Stimulated activated CD4-positive, alpha-beta T cell treated with anti-CD3 and anti-CD28 coated beads, Interleukin-4, amount 100 ng/mL, for 1 hour (primary cell): ENCODE measurements at places on chromosomes 2 and 18.

- no peak for DNase-seq
These were observed 211.8 kb downstream of the SMAD2 start for GRCh38 chr18:47718646-47719045.

GRCh38 chr2:190618030-190618429 is 30.9 kb upstream of the NAB1 start:
- no peak for DNase-seq

GRCh38 chr2:45859682-45860081 is 208.2 kb downstream of the PRKCE start:
- DNase-seq = no peak

DNA sequence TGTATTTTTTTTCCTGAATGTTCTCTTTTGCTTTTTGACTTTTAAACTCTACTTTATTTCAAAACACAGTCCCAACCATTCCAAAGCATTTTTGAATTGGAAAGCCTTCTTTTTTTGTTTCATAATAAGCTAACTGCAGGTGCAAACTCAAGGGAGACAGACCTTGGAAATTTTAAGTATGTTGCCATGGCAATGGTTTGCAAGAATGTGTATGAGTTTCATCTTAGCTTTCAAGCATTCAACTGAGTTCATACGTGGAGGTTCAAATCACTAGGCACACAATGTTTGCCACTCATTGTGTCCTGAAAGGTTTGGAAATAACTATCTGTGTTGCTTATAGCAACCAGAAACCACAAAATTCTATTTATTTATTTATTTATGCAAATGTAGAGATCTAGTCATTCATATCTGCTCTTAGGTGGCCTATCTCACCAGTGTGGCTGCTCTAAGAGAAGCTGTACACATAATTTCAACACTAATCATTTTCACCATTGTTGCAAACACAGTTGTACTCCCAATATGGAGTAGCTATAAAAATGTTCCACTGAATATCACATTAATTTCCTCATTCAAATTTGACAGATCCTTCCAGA is 805.7 kb upstream of the FSHR start:
- DNase-seq = no peak

GRCh38 chr2:189137519-189137918 is 42.0 kb downstream of the COL5A2 start:
- no peak for DNase-seq

GRCh38 chr2:33729353-33729752 is 130.3 kb upstream of the FAM98A start:
- no peak for DNase-seq

DNA sequence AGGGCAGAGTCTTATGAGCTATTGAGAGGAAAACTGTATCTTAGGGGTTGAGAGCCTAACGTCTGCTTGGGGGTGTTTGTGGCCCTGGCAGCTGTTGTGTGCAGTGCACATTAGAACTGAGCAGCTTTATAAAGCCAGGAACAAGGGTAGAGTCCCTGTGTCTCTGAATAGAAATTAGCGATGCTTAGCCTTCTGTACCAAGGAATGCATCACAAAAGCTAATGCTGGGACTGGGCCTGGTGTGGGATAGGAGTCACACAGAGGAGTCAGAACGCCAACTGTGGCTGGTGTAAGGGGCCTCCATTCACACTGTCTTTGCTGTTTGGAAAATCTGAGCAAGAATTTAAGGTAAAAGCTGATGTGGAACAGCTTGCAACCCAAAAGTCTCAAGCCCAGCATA is 283.2 kb downstream of the SOX11 start:
- no peak for DNase-seq

DNA sequence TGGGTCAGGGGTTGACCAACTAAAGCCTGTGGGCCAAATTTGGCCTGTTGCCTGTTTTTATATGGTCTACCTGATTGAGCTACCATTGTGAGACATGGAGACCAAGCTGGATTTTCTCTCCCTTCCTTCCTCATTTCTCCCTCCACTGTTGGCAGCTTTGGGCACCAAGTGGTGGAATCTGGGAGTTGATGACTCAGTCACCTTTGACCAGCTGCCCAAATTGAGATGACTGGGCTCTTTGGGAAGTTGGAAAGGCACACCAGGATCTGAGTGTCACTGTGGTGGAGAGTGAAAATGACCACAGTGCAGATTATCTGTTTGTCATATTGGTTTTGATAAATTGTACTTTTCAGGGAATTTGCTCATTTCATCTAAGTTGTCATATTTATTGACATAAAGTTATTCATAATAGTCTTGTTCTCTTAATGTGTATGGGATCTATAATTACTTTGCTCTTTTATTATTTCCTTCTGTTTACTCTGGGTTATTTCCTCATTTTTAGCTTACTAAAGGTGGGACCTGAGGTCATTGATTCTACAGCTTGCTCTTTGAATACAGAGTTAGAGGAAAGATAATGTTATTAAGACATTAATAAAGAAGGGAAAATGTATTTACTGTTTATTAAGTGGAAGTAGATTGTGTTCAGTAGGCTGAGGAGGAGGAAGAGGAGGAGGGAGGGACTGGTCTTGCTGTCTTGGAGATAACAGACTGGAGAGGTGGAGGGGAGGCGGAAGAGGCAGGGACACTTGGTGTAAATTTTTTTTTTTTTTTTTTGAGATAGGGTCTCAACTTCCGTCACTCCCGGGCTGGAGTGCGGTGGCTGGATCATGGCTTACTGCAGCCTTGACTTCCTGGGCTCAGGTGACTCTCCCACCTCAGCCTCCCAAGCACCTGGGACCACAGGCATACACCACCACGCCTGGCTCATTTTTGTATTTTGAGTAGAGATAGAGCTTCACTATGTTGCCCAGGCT is 31.8 kb downstream of the AGFG1 start:
- DNase-seq = no peak

DNA sequence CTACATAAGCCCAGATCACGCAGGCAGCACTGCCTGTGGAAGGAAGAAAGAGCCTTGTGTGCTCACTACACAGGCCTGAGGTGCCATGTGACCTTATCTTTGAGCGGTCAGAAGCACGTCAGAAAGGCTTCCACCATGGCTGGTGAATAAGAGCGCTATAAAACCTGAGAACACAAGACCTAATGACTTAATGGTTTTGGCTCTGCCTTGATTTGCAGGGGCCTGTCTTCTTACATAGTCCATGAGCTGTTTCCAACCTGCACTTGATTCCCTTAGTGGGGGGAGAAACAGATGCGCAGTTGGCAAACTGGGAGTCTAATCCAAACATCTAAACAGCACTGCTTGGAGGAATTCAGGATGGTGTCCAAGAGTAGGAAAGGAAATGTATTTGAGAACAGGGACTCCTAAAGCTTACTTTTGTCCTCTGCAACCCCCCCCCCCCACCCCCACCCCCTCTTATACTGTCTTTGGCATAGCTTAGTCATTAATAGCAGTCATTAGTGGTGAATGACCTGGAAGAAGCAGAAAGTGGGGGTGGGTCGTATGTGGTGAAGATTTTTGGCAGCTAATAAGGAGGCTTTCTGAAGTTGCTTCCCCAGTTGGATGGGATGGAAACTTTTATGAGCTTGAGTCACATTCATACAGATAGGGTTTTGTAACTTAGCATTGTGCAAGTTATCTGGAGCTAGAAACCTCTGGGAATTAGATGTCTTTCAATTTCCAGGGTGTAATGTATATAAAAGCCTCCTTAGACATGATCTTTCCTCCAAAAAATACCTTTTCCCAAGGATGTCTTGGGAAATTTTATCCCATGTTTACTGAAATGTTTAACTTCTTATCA is 454.1 kb downstream of the MEIS1 start:
- no peak for DNase-seq

DNA sequence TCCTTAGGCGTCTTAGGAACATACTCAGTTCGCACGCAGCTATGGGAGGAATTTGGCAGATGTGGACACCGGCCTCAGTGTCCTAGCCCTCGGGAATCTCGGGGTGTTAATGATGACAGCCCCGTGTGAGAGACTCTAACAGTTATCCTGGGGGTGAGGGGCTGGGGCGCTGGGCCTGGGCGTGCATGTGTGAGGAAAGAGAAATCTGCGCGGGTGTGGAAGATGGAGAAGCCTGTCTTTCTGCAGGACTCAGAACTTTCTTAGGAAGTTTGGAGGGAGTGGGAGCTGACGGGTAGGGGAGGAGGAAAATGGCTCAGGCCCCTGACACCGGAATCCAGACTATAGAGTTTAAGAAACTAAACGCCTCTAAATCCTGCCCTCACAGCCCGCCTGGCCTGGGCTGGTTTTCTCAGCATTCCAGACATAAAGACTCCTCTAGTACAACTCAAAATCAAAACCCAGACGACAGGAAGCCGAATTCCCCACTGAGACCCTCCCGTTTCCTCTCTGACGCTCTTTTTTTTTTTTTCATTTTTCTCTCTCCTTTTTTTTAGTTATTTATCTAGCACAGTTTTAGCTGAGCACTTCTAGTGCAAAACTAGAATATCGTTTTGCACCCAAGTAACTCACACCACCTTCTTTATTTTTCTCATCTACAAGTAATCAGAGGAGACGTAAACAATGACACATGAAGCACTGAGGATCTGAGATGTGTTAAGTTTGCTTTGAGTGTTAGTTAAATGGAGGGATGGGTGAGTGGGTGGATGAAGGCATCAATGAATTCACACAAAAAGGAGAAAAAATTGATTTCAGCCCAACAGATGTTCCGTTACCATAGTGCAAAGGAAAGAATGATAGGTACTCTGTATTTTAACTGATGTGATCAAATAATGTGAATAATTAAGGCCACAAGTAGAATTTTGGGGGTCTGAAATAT is 1.2 kb upstream of the HAAO start:
- no peak for DNase-seq
